IPS DF 19.7 (cell line): ENCODE measurements at places on chromosomes 7 and 10.

DNA sequence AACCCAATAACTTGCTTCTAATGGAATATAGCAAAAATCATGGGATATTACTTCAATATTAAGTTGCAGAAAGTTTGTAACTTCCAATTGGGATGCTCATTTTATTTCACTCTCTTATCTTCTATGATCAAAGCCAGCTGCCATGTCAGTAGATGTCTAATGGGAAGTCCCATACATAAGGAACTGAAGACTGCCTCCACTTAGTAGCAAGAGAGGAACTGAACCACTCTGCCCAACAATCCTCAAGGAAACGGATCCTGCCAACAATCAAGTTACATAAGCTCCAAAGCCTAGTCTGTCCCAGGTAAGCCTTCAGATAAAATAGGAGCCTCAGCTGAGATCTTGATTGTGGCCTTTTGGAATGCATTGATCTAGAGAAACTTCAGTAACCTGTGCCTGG lies 431.5 kb upstream of the PCDH15 start:
- DNase-seq: no peak

GRCh38 chr10:112875476-112876267 lies 74.4 kb upstream of the TCF7L2 start:
- no peak for DNase-seq

DNA sequence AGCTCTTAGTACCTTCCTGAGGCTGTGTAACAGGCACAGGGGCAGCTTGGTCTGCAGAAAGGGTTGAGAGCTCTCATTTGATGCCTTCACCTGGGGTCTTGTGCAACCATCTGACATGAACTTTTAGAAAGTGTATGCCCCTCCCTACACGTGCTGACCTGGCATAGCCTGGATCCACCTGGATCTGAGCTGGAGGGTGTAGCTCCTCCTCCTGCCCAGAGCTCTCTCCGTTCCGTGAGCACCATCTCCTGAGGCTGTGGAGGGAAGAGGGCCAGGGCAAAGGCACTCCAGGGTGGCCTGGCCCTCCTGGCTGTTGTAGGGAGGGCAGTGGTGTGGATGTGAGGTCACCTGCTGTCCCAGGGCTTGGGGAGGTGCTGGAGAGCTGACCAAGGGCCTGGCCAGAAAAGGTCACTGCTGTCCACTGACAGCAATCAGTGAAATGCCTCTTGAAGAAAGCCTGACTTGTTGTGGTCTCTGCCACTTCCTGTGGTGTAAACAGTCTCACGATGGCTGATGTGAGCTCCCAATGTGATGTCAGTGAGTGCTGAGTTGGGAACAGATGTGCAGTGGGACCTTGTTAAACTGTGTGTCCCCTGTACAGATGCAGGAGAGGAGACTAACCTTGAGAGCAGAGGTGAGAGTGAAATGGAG lies 23.0 kb downstream of the AMZ1 start:
- DNase-seq: no peak

GRCh38 chr7:151244196-151244840 lies 4.2 kb downstream of the SMARCD3 start:
- no peak for DNase-seq

- no peak for DNase-seq
Observed at GRCh38 chr7:45084901-45085618, 3.7 kb downstream of the NACAD start.

DNA sequence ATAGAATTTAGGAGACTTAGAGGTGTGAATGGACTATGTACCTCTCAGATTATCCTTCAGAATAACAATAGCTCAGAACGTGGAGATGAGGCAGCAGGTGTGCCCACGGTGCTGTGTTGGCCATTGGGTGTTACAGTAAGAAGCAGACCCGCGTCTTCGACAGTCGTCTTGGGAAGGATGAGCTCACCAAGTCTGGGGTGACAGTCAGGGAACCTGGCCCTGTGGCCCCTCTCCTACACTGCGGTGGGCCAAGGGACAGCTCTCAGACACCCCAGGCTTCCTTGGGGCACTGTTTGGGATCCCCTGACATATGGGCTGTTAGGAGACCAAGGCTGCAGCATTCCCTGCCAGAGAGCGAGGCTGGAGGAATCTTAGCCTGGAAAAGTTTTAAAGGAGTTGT lies 88.5 kb downstream of the ACTR3B start:
- DNase-seq: no peak

DNA sequence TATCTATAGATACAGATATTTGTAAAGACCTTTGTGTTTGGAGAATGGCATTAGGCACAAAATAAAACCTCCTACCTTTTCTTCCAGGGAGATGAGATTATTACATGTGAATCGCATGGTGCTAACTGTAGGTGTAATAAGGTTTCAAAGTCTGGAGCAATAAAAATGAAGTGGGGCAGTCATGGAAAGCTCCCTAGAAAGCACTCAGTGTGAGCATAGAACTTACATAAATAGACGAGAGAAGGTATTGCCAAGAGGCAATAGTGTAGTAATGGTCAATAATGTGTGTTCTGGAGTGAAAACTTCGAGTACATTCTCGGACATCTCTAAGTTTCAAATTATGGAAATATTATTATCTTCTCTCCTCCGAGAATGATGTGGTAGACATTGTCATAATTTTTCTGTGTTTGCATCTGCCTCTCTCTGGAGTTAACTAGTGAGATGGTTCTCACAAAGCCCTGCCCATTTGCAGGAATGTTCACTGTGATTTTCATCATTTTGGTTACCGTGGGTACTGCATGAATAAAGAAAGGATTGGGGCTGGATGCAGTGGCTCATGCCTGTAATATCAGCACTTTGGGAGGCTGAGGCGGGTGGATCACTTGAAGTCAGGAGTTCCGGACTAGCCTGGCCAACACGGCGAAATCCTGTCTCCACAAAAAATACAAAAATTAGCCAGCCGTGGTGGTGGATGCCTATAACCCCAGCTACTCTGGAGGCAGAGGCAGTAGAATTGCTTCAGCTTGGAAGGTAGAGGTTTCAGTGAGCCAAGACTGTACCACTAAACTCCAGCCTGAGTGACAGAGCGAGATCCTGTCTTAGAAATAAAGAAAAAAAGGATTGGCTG lies 10.6 kb downstream of the VIM start:
- no peak for DNase-seq

- no peak for DNase-seq
Observed at GRCh38 chr7:157462419-157462771, 125.6 kb downstream of the DNAJB6 start.

DNA sequence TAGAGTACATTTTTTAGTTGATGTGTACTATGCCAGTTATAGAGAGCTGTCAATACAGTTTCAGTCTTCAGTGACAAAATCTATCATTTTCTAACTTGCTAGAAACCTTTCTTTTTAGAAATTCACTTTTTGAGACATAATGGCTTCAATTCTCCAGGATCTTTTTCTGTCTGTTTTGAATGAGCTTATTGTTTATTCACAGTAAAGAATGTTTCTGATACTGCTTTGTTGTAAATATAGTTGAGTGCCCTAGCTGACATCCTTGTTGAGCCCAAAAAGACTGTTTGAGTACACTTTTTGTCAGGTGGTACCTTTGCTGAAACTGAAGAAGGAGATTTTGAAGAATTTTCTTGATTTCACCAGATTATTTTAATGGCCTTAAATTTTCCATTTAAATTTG lies 139.9 kb downstream of the PPP1R9A start:
- DNase-seq: no peak

- no peak for DNase-seq
Observed at GRCh38 chr7:132532281-132532680, 44.0 kb downstream of the PLXNA4 start.

DNA sequence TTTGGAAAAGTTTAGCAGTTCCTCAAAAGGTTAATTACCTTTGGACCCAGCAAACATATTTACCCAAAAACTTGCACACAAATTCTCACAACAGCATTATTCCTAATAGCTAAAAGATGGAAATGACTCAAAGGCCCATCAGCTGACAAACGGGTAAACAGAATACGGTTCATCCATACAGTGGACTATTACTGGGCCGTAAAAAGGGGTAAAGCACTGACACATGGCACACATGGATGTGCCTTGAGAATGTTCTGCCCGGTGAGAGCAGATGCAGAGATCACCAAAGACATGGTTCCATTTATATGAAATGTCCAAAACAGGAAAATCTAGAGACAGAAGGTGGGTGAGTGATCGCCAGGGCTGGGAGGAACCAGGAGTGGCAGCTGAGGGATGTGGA lies 95.2 kb upstream of the DNAJB6 start:
- DNase-seq: no peak

DNA sequence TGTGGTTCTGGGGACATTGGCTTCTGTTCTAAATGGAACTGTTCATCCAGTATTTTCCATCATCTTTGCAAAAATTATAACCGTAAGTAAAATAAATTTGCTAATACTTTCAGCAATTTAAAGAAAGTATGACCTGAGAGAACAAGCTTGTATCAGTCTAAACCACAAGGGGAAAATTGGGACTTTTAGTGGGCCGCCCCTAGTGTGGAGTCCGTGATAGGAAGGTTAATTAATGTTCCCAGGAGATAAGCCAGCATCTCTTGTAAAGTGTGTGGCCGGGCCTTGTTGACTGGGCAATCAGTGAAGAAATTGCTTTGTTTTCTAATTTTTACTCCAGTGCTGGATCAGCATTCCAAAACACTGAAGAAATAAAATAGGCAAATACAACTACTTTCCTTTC lies 83.0 kb downstream of the ABCB5 start:
- no peak for DNase-seq

DNA sequence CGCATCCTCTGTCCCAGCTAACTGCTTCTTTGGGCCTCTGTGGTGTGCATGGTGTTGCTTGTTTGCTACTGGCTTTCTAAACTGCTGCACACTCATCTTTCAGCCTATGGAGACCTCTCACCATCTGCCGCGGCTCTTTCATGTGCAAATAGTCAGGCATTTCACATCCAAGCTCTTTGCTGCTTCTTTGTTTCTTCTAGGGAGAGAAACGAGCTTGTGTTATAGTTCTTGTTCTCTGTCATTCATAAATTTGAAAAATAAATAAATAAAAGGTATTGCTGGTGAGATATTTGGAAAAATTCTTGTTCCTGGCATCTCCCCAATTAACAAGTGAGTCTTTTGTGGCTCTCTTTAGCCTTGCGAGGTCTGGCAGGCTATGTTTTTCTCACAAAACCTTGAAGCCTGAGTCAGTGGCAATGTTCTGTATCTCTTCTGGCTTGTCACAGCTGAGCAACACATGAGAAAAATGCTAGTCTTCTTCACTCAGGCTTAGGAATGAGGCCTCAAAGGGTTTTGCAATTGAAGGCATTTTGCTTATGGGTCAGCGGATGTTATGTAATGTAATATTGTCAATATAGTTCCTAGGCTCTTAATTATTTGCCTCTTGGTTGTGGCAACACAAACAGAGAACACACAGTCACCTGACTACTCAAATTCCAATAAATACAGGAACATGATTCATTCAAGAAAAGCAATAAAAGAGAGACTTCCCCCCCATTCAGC lies 274.0 kb downstream of the FRMD4A start:
- peak; percentile 20 for DNase-seq

GRCh38 chr7:29109358-29109757 lies 37.0 kb downstream of the CPVL start:
- DNase-seq: no peak

- no peak for DNase-seq
Observed at GRCh38 chr10:122492999-122493481, 31.7 kb downstream of the HTRA1 start.

DNA sequence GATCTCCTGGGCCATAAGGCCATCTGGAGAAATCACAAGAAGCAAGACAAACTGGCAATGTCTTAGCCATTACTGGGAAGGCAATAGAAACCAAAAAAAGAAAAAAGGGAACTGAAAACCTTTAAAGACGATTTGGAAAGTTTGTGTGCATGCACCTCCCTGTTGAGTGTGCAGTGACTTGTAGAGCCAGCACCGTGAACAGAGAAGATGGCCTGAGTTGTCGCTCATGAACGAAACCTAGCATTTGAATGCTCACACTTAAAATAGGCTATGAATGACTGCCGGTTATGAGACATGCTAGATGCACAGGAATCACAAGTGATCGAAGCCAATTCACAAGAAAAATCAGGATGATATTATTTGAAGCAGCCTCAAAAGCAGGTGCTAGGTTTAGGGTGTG lies 151.3 kb upstream of the ADO start:
- no peak for DNase-seq

DNA sequence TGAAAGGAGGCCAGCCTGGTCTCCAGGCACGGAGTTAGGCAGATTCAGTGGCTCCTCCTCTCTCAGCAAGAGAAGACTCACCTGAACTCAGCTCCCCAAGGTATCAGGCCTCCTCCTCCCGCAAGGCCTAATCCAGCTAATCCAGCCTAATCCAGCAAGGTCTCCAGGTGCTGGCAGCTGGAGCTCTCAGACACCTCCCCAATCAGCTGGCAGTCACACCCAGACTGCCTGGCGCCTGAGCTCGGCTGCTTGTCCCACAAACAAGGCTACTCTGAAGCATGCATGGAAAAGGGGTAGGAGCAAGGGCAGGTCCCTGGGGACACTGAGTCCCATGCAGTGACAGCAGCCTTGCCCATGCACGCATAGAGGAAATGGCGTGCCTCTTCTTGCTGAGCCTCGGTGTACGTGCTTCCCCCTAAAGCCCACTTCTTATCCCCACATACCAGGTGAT lies 3.3 kb upstream of the OPN4 start:
- DNase-seq: no peak

GRCh38 chr10:125000366-125001312 lies 58.7 kb downstream of the ZRANB1 start:
- no peak for DNase-seq

- DNase-seq: no peak
Observed at GRCh38 chr10:88278912-88279311, 304.2 kb downstream of the RNLS start.

DNA sequence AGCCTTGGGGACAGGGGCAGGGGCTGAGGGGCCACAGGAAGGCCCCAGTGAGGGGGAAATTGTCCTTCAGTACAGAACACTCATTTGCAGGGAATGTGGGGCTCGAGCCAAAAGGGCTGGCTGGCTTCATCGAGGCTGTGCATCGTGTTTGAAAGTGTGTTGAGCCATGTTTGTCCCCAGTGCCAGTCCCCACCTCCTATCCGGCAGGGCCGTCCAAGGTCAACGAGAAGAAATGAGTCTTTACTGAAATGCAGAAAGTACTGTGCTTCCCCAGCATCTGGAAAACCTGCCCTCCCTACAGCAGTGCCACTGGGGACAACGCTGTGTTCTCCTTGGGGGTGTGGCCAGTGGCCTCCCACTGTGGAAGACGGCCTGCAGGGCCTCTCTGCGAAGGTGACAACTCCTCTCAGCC lies 214.1 kb downstream of the KLF6 start:
- no peak for DNase-seq

DNA sequence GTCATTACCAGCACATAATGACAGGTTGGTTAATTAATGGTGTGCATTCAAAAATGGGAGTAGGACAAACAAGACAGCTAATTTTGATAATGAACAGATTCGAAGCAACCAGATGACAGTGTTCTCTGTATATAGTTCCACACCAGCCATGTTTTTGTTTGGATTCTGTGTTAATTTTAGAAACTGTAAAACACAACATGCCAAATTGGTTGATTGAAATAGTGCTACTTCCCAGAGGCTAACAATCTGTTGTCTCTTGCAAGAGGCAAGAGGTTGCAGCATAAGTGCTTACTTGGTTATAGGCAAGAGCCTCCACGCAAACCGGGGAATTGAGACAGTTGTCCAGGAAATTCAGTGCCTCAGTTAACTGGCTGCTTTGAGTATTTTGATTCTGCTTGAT lies 170.2 kb upstream of the HABP2 start:
- no peak for DNase-seq
